Activated T-helper 1 cell treated with Interleukin-2 at 50 U/mL for 16 hours (primary cell): ENCODE measurements at places on chromosomes 11 and 22.

- DNase-seq = no peak
These were observed 12.7 kb upstream of the RGL4 start for GRCh38 chr22:23678133-23678532.

DNA sequence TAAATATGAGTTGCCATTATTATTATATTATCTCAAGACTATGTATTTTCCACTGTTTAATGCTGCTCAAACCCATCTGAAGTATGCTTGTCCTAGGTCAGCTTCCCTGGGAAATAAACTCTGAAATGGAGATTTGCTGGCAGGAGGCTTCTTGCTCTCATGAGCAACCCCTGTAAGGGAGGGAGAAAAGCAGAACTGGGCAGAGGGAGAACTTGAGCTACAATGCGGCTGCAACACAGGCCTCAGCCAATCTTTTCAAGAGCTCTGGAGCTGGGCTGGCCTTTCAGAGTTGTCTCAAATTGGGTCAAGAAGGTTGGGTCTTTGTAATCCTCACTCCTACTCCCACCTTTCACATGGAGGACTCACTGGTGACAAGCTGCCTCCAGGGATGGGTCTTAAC, 412.6 kb downstream of the TENM4 start:
- DNase-seq = no peak

DNA sequence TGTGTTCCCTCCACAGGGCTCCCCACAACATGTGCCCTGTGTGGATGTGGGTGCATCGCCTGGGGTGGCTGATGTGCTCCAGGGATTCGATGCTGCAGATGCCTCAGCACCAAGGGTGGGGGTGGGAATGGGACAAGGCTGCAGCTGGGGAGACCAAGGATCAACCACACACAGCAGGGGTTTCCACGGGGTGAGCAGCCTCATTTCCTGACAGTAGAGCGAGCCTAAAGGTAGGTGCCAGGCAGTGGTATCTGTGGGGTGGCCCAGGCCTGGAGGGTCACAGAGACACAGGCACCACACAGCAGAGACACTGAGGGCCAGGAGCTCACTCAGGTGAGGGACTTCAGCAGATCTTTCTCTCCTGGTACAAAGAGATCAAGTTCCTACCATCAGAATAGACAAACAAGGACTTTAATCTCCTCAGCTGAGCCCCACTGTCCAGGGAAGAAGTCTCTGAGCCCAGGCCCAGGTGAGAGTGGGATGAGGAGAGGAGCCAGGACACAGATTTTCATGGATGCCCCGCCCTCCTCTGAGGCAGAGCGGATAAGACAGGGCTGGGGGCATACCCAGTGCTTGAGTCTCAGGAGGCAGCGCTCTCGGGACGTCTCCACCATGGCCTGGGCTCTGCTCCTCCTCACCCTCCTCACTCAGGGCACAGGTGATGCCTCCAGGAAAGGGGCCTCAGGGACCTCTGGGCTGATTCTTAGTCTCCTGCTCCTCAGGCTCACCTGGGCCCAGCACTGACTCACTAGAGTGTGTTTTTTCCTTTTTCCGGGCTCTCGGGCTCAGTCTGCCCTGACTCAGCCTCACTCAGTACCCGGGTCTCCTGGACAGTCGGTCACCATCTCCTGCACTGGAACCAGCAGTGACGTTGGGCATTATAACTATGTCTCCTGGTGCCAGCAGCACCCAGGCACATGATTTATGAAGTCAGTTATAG, 19.7 kb downstream of the GGTLC2 start:
- no peak for DNase-seq

DNA sequence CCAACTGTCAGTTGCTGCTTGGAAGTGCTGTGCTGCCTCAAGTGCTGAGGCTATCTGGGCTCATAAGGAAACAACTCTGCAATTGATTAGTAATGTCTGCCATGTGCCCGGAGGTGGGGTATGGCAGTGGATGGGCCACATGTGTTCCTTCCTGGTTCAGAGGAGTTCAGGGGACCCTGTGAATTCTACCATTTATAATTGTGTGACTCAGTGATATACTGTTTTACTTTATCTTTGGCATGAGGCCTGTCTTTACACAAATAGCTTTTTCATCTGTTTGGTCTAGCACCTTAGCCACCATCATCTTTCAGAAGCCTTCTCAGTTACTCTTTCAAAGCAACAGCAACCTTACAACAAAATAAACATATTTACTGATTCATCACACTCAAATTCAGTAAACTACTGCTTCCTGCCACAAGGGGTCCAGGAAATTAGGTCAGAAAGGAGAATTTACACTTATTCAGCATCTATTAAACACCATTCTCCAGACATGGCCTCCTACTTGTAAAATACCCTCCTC, 20.9 kb downstream of the DKK3 start:
- DNase-seq = no peak

DNA sequence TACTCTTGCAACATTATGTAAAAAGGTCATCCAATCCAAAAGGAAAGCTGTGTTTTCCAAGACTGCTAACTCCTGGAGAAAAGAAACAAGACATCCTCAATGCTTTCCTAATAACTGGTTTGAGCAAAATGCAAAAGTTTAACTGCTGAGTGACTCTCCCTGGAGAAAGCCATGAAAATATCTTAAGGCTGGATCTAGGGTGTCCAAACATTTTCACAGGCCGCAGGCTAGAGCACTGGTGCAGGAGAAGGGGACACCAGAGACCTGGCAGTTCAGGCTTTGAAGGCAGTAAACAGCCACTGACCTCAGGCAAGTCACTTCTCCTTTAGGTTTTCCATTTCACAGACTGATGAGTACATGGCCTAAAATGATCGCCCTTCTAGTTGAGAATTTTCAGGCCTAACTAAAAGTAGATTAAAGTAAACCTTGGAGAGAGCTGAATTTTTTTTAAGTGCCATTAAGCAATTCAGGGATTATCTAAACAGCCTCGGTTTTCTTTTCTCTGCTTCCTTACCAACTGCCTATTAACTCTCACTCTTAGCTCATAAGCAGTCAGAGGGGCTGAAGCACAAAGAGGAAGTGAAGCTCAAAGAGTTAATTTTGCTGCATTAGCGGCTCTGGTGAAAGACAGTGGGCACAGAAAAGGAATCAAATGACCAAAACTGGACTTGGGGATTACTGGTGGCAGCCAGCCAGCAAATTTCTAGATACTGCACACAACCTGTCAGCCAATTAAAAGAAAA, 2.3 kb downstream of the CHKA start:
- DNase-seq = no peak
